ENCODE measurements at places on chromosomes 1 and 21.

GRCh38 chr1:14372526-14372925, 226.0 kb upstream of the KAZN start:
- no peak for DNase-seq

- DNase-seq = no peak
These were observed 256.3 kb upstream of the IRF2BP2 start for GRCh38 chr1:234866007-234866866.

GRCh38 chr1:20840731-20841130, 53.6 kb upstream of the HP1BP3 start:
- no peak for DNase-seq

DNA sequence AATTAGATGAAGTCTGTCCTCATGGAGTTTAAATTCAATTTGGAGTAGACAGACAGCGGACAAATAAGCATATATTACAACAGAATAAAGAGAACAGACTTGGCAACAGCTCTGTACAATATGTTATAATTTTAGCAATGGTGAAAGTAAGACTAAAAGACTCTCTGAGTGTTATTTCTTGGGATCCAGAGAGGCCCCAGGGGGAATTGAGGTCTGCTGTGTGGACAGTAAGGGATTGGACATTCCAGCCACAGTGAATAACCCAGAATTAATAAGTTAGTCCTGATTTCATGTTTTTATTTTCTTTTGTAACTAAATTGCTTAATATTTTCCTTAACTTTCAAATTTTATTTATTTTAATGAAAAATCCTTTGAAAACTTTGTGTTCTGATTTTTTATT, 101.7 kb downstream of the PATJ start:
- DNase-seq = no peak

- DNase-seq = no peak
These were observed 108.8 kb downstream of the NPHP4 start for GRCh38 chr1:5883129-5884048.

- no peak for DNase-seq
These were observed 37.5 kb downstream of the ELAPOR1 start for GRCh38 chr1:109151146-109151990.

GRCh38 chr1:20194757-20195461, 8.6 kb upstream of the PLA2G2C start:
- no peak for DNase-seq

GRCh38 chr1:178659789-178660208, 65.2 kb upstream of the RALGPS2 start:
- DNase-seq = no peak

- no peak for DNase-seq
These were observed 2.4 kb upstream of the WNT3A start for GRCh38 chr1:228004331-228004855.

DNA sequence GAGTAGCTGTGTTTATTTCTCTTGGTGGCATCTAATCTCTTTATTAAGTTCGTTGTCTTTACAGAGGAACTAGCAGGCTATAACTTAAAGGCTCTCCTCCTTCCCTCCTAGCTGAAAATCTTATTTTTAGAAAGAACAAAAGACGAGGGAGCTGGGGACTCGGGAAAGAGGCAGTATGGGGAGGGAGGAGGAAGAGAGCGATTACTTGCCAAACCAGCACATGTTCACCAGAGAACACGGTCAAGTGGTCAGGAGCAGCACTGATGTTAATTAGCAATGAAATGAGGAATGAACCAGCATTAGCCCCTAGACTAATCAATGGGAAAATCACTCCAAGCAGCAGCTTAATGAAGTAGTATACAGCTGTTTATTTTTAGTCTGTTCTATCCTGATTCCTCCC, 171.3 kb upstream of the ESRRG start:
- DNase-seq = no peak
